Fibroblast of lung (primary cell): ENCODE measurements at places on chromosomes 7 and 10. TPM values are rescaled to one million over a fixed set of nuclear protein-coding genes. Genes with fewer than 3 reads are reported as not detected.

GRCh38 chr7:11120675-11121220, 147.1 kb downstream of the PHF14 start:
- no peak overlapping the region for H3K4me3 ChIP-seq
- no peaks in the 10 kb centered on the region for H3K27me3 ChIP-seq
- H3K36me3 ChIP-seq, result no peaks in the 10 kb centered on the region
- no peaks in the 10 kb centered on the region for H3K4me1 ChIP-seq
- DNase-seq, result no peak
- no peak overlapping the region for H3K27ac ChIP-seq

Gene SLC26A3
- total RNA-seq, result not detected in 2 replicates

DNA sequence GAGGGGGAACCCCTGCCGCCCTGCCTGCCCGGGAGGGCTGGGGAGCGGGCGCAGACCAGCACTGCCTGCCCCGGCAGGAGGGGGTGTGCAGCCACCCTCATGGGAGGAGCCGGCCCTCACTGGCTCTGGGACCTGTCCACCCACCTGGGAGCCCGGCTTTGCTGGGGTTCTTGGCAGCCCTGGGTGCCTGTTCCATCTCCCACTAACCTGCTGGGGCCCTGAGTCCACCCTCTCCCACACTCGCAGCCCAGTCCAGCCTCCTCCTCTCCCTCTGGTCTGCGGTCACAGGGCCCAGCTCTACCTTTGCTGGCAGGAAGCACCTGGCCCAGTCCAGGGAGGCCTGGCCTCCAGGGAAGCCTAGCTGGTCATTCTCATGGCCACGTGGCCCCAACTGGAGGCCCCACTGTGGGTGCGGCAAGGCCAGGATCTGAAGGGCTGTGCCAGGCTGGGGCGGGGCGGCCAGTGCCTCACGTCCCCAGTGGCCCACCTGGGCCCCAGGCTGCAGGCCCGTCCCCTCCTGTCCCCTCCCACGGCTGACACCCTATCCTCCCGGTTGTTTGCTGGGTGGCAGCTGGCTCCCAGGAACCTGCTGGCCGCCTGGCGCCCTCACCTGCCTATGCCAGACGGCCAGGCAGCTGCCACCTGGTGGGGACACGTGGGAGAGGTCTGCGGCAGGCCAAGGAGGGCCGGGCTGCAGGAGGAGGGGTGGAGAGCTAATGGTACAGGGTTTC, at the start of gene TMEM184A:
Gene TMEM184A, minus strand, starts transcription at position 393 of the 731 bp plus-strand sequence. CDS start 721 bp downstream, outside the sequence.
- peak within 1 kb of the TSS; percentile 23 for H3K27ac ChIP-seq
- peaks cover 12% of the 10 kb centered on the region for H3K4me1 ChIP-seq
- no peaks in the 10 kb centered on the region for H3K27me3 ChIP-seq
- no peaks in the 10 kb centered on the region for H3K36me3 ChIP-seq
- no peak for DNase-seq

Gene PTTG1IP2
- not detected in 2 replicates for total RNA-seq

GRCh38 chr7:2118630-2119190, 114.0 kb downstream of the MAD1L1 start:
- no peaks in the 10 kb centered on the region for H3K27me3 ChIP-seq
- H3K4me3 ChIP-seq, result no peak overlapping the region
- no peak overlapping the region for H3K27ac ChIP-seq
- H3K4me1 ChIP-seq, result peaks cover 9% of the 10 kb centered on the region
- peaks cover 6% of the 10 kb centered on the region for H3K36me3 ChIP-seq

DNA sequence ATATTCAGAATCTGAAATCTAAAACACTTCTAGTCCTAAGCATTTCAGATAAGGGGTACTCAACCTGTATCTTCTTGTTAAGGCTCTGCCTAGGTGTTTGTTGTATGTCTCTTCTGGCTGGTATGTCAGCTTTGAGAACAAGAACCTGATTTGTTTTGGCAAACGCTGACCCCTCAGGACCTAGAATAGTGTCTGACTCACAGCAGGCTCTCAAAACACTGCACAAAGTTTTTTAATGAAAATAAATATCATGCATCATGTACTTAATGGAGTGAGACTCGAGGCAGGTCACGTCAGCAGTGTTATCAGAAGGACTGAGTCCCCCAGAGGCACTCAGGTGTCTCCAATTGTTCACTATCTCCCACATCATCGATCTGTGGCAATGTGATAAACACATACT, 99.1 kb downstream of the GLI3 start:
- no peak overlapping the region for H3K4me3 ChIP-seq
- H3K36me3 ChIP-seq, result no peaks in the 10 kb centered on the region
- no peak overlapping the region for H3K27ac ChIP-seq
- no peaks in the 10 kb centered on the region for H3K27me3 ChIP-seq

DNA sequence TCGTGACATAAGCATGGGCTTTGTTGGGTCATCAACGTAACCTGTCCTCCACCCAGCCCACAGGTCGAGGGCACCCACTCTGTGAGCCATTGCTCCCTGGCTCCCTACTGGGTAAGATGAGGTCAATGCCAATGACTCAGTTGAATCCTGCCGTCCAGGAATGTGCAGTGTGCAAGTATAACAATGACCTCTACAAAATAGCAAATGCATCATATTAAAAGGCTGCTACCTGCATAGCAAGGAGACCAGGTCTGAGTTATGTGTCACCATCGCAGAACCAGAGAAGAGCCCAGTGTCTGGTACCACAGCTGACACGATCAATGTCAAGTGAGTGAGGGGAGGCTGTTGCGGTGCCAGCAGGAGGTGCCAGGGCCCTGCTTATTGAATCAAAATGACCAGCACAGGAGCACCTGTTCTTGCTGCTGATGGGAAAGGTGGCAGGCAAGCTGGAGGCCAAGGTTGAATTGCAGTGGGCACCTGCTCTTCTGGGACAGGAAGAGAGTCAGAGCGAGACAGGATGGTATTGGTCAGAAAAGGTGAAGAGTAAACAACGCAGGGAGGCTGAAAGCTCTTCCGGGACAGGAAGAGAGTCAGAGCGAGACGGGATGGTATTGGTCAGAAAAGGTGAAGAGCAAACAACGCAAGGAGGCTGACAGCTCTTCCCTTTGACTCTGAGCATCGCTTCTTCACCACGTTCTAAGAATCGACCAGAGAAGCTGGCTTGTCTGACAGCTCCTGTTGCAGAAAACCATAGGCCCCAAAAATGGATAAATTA, 108.7 kb upstream of the ADAM12 start:
- no peak overlapping the region for H3K27ac ChIP-seq
- no peaks in the 10 kb centered on the region for H3K27me3 ChIP-seq
- peaks cover 15% of the 10 kb centered on the region for H3K4me1 ChIP-seq
- no peak for DNase-seq
- H3K36me3 ChIP-seq, result no peaks in the 10 kb centered on the region
- H3K4me3 ChIP-seq, result no peak overlapping the region

- H3K27me3 ChIP-seq, result no peaks in the 10 kb centered on the region
- H3K36me3 ChIP-seq, result peaks cover 11% of the 10 kb centered on the region
- H3K27ac ChIP-seq, result no peak overlapping the region
- H3K4me3 ChIP-seq, result no peak overlapping the region
- no peak for DNase-seq
- H3K4me1 ChIP-seq, result peaks cover 26% of the 10 kb centered on the region
Observed at GRCh38 chr10:69364232-69364940, 52.3 kb downstream of the TACR2 start.

Gene SLIT1
- under 0.01 and 0.17 TPM in 2 replicates for total RNA-seq

- no peaks in the 10 kb centered on the region for H3K36me3 ChIP-seq
- H3K4me1 ChIP-seq, result no peaks in the 10 kb centered on the region
- no peak overlapping the region for H3K27ac ChIP-seq
- peak; percentile 31 for DNase-seq
- H3K27me3 ChIP-seq, result no peaks in the 10 kb centered on the region
Observed at GRCh38 chr7:116988363-116988989, 35.2 kb downstream of the ST7 start.

DNA sequence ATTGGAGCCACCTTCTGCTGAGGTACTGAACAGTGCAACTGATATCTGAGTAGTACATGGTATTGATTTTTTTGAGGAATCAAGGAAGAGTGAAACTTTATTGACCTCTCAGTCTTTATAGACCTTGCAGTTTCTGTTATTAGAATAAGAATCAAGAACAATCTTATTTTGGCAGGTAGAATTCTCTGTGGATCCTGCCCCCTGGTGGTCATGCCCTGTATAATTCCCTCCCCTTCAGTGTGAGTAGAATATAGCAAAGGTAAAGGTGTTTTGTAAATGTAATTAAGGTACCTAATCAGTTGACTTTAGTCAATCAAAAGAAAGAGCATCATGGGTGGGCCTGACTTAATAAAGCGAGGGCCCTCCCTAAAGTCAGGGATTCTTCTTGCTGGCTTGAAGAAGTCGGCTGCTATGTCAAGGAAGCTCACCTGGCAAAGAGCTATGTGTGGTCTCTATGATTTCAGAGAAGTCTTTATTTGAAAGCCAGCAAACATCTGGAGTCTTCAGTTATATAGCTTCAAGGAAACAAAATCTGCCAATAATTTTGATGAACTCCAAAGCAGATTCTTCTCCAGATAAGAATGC, 142.8 kb downstream of the LSM5 start:
- H3K4me1 ChIP-seq, result no peaks in the 10 kb centered on the region
- no peak overlapping the region for H3K4me3 ChIP-seq
- H3K27me3 ChIP-seq, result no peaks in the 10 kb centered on the region
- DNase-seq, result peak; percentile 2
- no peaks in the 10 kb centered on the region for H3K36me3 ChIP-seq
- H3K27ac ChIP-seq, result no peak overlapping the region
